ENCODE measurements at places on chromosomes 7 and 10.

GRCh38 chr7:25831062-25831691 lies 320.8 kb upstream of the NFE2L3 start:
- no peak for DNase-seq

DNA sequence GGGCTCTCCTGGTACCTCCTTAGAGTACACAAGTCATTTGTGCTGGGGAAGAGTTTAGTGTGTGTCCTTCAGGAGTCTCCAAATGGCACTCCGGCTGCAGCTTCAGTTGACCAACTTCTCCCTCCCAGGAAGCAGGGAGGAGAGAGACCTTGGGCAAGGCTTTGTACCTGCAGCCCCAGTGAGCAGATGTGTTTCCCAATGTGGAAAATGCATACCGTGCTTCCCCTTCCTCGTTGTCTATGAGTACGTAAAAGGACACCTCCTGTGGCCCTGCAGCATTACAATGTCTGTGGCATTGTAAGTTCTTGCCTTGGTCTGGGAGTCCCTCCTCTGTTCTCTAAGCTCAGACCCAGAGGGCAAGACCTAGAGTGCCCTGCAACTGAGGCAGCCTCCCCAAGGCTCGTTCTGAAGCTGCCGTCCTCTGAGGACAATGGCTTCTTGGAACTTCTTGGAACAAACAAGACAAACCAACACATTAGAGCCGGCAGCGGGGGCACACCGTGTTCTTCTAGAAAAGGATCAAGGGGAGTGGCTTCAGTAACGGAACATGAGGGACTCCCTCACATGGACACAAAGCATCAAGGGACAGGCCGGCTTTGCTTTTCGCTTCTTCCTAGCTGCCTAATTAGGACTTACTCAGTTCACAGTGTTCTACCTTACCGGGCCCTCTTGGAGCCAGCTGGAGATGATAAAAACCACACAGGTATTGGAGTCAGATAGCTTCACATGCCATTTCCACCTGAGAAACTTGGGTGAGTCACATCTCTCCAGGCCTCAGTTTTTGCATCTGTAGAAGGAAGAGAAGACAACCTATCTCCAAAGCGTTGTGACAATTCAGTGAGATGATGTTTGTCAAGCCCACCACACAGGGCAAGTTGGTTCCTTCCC lies 20.9 kb upstream of the PPA1 start:
- DNase-seq = no peak

GRCh38 chr10:17100586-17100985 lies 29.0 kb downstream of the CUBN start:
- no peak for DNase-seq

- DNase-seq = no peak
Measured at GRCh38 chr10:74103560-74104258, 46.9 kb downstream of the AP3M1 start.

DNA sequence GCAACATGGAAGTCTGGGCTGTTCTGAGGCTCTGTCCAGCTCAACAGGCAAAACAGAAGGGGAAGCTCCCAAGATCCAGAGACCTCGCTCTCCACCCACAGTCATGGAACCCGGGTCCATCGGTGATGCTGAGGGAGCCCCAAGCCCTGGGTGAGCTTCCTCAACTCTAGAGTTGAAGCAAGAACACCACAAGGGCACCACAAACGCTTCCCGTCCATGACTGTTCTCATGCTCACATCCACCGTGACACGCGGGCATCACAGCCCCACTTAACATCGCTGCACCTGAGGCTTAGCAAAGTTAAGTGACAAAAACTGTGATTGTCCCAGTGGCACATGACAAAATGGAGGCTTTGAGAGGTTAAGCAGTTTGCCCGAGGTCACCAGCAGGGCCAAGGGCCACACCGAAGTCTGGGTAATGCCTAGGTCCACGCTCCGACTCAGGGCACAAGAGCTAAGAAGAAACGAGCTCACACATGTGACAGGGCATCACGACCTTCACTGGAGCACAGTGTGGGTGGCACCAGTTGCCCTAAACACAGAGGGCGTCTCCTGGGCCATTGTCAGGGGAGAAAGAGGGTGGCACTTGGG lies 110.6 kb downstream of the OAT start:
- no peak for DNase-seq

- peak; percentile 16 for DNase-seq
Measured at GRCh38 chr7:33903791-33904680, 1.3 kb upstream of the BMPER start.
